Muscle of leg (tissue), 16 donors: ENCODE measurements at places on chromosomes 6 and 20.
A peak's percentile ranks its signal among the peaks of the same experiment; 100 is the strongest.

DNA sequence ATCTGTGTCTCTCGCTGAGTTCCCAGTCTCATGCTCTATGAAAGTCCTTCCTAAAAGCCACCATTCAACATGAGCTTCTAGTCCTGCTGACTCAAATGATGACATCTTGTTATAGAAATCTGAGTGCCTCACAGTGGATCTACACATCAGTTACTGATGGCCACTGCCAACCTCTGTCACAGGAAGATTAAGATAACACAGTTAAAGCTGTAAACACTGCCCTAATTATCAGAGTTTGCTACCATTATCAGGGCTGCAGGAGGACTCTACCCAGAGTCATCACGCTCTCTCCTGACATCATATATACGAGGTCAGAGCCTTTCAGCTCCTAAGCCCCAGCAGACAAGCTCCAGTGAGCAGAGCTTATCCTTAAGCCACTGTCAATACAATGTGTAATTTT lies 63.2 kb downstream of the HIVEP2 start:
- no peak overlapping the region for H3K27ac ChIP-seq
- no peak overlapping the region for H3K4me3 ChIP-seq
- H3K4me1 ChIP-seq: peaks cover 25% of the 10 kb centered on the region
- DNase-seq: no peak

DNA sequence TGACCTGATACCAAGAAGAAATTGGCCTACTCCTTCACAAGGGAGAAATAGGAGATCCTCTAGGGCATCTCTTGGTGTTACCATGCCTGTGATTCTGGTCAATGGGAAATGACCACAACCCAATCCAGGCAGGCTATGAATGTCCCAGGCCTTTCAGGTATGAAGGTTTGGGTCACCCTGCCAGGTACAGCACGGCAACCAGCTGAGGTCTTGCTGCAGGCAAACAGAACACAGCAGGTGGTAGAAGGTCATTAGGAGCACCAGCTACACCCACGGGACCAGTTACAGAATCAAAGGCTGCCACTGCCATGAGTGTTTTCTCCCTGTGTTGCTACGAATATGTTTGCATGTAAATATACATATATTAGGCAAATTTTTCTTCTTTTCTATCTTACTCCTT lies 202.3 kb downstream of the ERMARD start:
- H3K4me1 ChIP-seq: no peaks in the 10 kb centered on the region
- no peak overlapping the region for H3K4me3 ChIP-seq
- no peak overlapping the region for H3K27ac ChIP-seq
- DNase-seq: no peak
- peaks cover 4% of the 10 kb centered on the region for H3K27me3 ChIP-seq

DNA sequence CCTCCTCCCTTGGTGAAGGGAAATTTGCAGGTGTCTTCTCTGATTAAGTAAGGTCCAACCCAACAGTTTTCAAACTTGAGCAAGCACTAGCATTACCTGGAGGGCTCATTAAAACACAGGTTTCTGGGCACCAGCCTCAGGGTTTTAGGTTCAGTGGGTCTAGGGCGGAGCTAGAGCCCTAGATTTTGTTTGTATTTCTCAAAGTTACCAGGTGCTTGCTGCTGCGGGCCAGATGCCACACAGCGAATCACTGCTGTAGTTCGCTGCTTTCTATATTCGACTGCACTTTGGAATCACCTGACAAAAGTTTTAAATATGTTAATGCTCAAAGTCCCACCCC lies 869 bp downstream of the COL21A1 start:
- H3K27me3 ChIP-seq: no peaks in the 10 kb centered on the region
- H3K27ac ChIP-seq: peak overlapping the region; percentile 92
- DNase-seq: no peak
- no peaks in the 10 kb centered on the region for H3K36me3 ChIP-seq

GRCh38 chr6:41371992-41372831 lies 36.8 kb downstream of the NCR2 start:
- DNase-seq: peak; percentile 52
- H3K4me3 ChIP-seq: peak overlapping the region; percentile 13
- peaks cover 49% of the 10 kb centered on the region for H3K4me1 ChIP-seq
- no peak overlapping the region for H3K27ac ChIP-seq

GRCh38 chr6:44190715-44191114 lies 26.0 kb upstream of the MYMX start:
- no peaks in the 10 kb centered on the region for H3K36me3 ChIP-seq
- no peak overlapping the region for H3K4me3 ChIP-seq
- peaks cover 10% of the 10 kb centered on the region for H3K4me1 ChIP-seq
- no peaks in the 10 kb centered on the region for H3K27me3 ChIP-seq
- H3K27ac ChIP-seq: no peak overlapping the region

GRCh38 chr6:15077006-15077405 lies 168.9 kb upstream of the JARID2 start:
- no peak for DNase-seq
- no peaks in the 10 kb centered on the region for H3K4me1 ChIP-seq
- no peak overlapping the region for H3K27ac ChIP-seq

DNA sequence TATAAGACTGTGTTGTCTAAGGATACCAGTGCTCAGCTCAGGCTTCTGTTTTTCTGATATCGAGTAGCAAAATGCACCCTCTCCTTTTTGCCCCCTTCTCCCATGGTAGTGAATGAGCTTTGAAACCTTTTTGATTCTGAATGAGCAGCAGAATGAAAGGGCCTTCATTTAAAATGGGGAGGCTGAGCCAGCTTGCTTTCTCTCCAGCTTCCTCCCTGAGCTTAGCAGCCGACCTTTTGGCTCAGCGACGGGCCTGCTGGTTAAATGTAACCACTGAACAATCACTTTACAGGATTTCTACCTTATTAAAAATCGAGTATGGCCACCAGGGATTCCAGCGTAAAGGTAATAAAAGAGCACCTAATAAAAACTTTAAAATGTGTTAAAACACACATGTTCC lies 133.7 kb upstream of the SPACA1 start:
- DNase-seq: no peak
- no peaks in the 10 kb centered on the region for H3K27me3 ChIP-seq
- peaks cover 2% of the 10 kb centered on the region for H3K4me1 ChIP-seq
- H3K36me3 ChIP-seq: no peaks in the 10 kb centered on the region
- H3K27ac ChIP-seq: no peak overlapping the region
- H3K4me3 ChIP-seq: no peak overlapping the region

- no peaks in the 10 kb centered on the region for H3K4me1 ChIP-seq
- H3K36me3 ChIP-seq: peaks cover 6% of the 10 kb centered on the region
- H3K4me3 ChIP-seq: no peak overlapping the region
Measured at GRCh38 chr20:20593447-20594170, 118.8 kb downstream of the RALGAPA2 start.

GRCh38 chr20:48760403-48760983 lies 67.3 kb downstream of the PREX1 start:
- peaks cover 3% of the 10 kb centered on the region for H3K4me1 ChIP-seq
- H3K27ac ChIP-seq: peak overlapping the region; percentile 77

GRCh38 chr6:111207141-111207858 lies 120.0 kb downstream of the SLC16A10 start:
- no peaks in the 10 kb centered on the region for H3K36me3 ChIP-seq
- H3K4me1 ChIP-seq: no peaks in the 10 kb centered on the region
- DNase-seq: no peak
- no peak overlapping the region for H3K4me3 ChIP-seq
- no peaks in the 10 kb centered on the region for H3K27me3 ChIP-seq
- no peak overlapping the region for H3K27ac ChIP-seq

- no peaks in the 10 kb centered on the region for H3K36me3 ChIP-seq
- peak; percentile 57 for DNase-seq
- no peaks in the 10 kb centered on the region for H3K27me3 ChIP-seq
- no peak overlapping the region for H3K4me3 ChIP-seq
Measured at GRCh38 chr6:150238336-150238741, 95.5 kb downstream of the PPP1R14C start.

DNA sequence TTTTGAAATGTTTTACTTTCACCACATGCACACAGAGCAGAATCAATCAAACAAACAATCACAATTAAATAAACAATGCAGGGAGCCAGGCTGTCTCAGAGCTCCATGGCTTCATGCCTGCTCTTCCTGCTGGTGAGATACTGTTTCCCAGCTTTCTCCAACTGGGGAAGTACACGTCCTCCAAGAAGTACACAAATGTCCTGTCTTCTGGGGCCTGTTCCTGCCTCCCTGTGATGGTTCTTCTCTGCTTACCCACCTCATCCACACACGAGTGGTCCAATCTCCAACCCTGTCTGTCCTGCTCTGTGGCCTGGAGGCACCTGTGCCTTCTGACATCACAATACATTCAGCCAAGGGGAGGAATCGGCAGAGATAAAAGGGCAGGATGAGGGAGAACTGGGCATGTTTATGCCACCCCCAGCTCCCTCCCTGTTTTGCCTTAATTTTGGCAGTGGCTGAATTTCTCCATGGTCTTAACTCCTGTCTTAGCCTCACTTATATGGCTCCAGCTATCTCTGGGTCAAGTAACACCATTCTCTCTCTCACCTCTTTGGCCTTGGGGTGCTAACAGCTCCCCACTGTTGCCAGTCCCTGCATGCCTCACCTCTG lies 25.3 kb upstream of the TTPAL start:
- no peak overlapping the region for H3K4me3 ChIP-seq
- no peaks in the 10 kb centered on the region for H3K36me3 ChIP-seq
- no peak for DNase-seq
- no peak overlapping the region for H3K27ac ChIP-seq

GRCh38 chr6:35258336-35258735 lies 1.2 kb upstream of the ZNF76 start:
- peaks cover 2% of the 10 kb centered on the region for H3K36me3 ChIP-seq
- H3K27ac ChIP-seq: peak overlapping the region; percentile 97
- no peaks in the 10 kb centered on the region for H3K27me3 ChIP-seq
- H3K4me3 ChIP-seq: peak overlapping the region; percentile 99
- peaks cover 10% of the 10 kb centered on the region for H3K4me1 ChIP-seq
- DNase-seq: no peak
